Upper lobe of left lung (tissue), 6 donors: ENCODE measurements at places on chromosomes 3 and 15. TPM values are rescaled to one million over a fixed set of nuclear protein-coding genes. Genes with fewer than 3 reads are reported as not detected.
A peak's percentile ranks its signal among the peaks of the same experiment; 100 is the strongest.

- H3K27ac ChIP-seq: peak overlapping the region; percentile 69
- DNase-seq: peak; percentile 17
- H3K4me3 ChIP-seq: no peak overlapping the region
- peaks cover 7% of the 10 kb centered on the region for H3K4me1 ChIP-seq
These were observed 3.4 kb upstream of the COL7A1 start for GRCh38 chr3:48598323-48599076.

DNAH12 gene
- 10.0 TPM for total RNA-seq

STRIT1 gene
- total RNA-seq: 2.1 TPM

- no peaks in the 10 kb centered on the region for H3K27me3 ChIP-seq
- H3K36me3 ChIP-seq: no peaks in the 10 kb centered on the region
- no peak overlapping the region for H3K4me3 ChIP-seq
These were observed 19.1 kb upstream of the RIOX2 start for GRCh38 chr3:97991293-97991682.

DNA sequence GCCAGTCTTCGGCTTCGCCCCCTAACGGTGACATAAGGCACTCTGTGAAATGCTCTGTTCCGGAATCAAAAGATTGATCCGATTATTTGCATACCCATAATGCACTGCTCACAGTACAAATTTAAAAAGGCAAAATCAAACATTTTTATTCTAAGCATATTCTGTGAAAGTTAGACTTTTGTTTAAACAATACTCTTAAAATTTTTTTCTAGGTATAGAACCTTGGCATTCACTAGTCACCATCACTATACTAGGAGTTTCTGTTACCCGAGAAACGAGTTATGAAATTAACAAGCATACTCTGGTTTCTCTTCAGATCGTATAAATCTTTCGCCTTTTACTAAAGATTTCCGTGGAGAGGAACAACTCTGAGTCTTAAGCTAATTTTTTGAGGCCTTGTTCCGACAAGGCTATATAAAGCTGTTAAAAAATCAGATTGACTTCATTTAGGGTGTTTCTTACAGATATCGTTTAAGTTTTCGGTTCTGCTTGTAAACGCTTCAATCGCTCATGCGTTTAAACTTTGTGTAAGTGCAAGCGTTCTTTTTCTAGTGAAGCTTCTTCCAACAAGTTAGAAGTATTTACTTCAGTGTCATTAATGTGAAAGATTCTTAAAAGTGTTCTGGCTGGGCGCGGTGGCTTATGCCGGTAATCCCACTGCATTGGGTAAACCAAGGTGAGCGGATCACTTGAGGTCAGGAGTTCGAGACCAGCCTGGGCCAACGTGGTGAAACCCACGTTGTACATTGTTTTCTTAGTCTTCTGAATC lies at the start of gene RNU5B-1:
TSS of gene RNU5B-1 (plus strand) at position 297 of the 769 bp plus-strand sequence.
- peak within 1 kb of the TSS; percentile 88 for H3K27ac ChIP-seq
- peaks cover 16% of the 10 kb centered on the region for H3K4me1 ChIP-seq
- H3K4me3 ChIP-seq: peak within 1 kb of the TSS; percentile 48
- H3K27me3 ChIP-seq: no peaks in the 10 kb centered on the region
- H3K36me3 ChIP-seq: no peaks in the 10 kb centered on the region

GRCh38 chr3:3089017-3089416 lies 21.2 kb downstream of the IL5RA start:
- no peak overlapping the region for H3K27ac ChIP-seq
- H3K27me3 ChIP-seq: no peaks in the 10 kb centered on the region
- H3K4me3 ChIP-seq: no peak overlapping the region
- no peaks in the 10 kb centered on the region for H3K36me3 ChIP-seq
- H3K4me1 ChIP-seq: no peaks in the 10 kb centered on the region

DNA sequence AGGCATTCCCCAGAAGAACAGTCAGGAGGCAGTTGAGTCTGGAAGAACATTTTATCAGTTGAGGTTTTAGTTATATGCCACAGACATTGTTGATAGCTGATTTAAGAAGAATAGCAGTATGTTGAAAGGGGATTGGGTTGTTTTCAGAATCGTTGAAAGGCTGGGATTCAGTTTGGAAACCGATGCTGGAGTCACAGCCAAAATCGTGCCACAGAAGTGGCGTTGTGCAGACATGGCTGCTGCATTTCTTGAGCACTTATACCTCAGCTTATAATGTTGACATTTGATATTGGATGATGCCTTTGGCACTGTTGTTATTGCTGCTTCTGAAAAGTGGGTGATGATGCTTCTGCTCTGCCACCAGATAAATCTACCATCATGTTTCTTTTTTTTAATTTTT lies 16.1 kb downstream of the SLMAP start:
- no peaks in the 10 kb centered on the region for H3K27me3 ChIP-seq
- H3K4me1 ChIP-seq: no peaks in the 10 kb centered on the region
- H3K27ac ChIP-seq: no peak overlapping the region

GRCh38 chr3:106125321-106125720 lies 256.5 kb upstream of the CBLB start:
- H3K27me3 ChIP-seq: no peaks in the 10 kb centered on the region
- no peaks in the 10 kb centered on the region for H3K4me1 ChIP-seq
- no peaks in the 10 kb centered on the region for H3K36me3 ChIP-seq
- no peak overlapping the region for H3K4me3 ChIP-seq
- DNase-seq: no peak
- H3K27ac ChIP-seq: no peak overlapping the region

DNA sequence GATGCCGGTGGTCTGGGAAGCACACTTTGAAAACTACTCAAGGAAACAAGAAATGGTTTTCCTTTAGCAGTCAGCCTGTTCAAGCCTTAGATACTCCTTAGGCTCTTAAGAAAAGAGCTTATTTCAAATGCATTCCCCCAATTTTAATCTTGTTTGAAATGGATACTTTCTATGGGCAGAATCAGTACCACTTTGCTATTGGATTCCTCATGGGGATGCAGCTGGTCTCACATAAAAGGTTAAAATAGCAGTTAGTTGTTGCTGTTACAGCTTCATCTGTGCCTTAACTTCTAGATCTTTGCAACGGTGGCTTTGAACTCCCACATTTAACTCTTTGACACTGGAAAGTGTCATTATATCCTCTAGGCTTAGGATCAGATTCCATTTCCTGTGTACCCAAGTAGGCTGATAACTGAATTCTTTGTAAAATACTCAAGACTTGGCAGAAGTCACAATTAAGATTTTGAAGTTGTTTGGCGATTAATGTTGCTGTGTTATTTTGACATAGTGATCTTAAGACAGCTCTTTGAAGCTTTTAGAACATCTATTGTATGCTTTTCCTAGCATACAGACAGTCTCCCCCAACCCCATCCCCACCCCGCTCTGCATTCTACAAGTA lies 2.2 kb downstream of the THBS1 start:
- H3K4me3 ChIP-seq: peak overlapping the region; percentile 27
- H3K27me3 ChIP-seq: no peaks in the 10 kb centered on the region
- H3K36me3 ChIP-seq: no peaks in the 10 kb centered on the region
- no peak for DNase-seq
- H3K4me1 ChIP-seq: peaks cover 33% of the 10 kb centered on the region
- peak overlapping the region; percentile 89 for H3K27ac ChIP-seq

DNA sequence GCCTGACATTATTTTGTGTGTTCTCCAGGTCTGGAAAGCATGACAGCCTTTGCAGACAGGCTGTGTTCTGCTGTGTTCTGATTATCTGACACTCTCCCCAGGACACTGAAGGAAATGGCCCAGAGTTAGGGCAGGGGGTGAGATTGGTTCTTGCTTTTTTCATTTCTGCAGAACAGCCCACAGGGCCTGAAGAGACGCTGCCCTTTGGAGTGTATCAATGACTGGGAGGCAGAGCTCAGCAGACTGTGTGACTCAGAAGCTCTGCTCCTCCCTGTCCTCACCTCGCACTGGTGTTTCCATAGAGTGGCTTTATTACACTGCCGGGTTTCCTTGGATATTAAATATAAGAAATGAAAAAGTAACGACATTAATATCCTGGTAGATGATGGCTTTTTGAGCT lies 523.6 kb downstream of the NTRK3 start:
- H3K4me3 ChIP-seq: no peak overlapping the region
- H3K36me3 ChIP-seq: no peaks in the 10 kb centered on the region

GRCh38 chr3:190534386-190534785 lies 20.5 kb downstream of the IL1RAP start:
- DNase-seq: no peak
- no peak overlapping the region for H3K4me3 ChIP-seq
- H3K27ac ChIP-seq: no peak overlapping the region

ATP13A5 gene
- total RNA-seq: 2.1 TPM

DNA sequence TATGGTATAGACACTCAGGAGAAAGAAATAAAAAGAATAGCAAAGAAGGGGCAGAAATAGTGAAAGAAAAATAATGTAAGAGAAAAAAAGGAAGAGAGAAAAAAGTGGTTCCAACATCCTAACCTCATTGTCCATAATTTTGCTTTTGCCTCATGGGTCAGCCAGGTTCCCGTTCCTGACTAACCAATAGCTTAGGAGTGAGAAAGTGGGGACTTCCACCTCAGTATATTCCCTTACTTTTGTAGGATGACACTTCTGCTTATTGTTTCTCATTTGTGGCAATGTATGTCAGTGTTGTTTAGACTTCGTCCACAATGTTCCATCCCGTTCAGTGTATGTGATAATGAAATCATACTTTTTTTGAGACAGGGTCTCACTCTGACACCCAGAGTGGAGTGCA lies 9.3 kb upstream of the SLC12A8 start:
- DNase-seq: no peak
- H3K27me3 ChIP-seq: no peaks in the 10 kb centered on the region
- peaks cover under 1% of the 10 kb centered on the region for H3K36me3 ChIP-seq
- no peaks in the 10 kb centered on the region for H3K4me1 ChIP-seq
- H3K27ac ChIP-seq: no peak overlapping the region
- H3K4me3 ChIP-seq: no peak overlapping the region

DNA sequence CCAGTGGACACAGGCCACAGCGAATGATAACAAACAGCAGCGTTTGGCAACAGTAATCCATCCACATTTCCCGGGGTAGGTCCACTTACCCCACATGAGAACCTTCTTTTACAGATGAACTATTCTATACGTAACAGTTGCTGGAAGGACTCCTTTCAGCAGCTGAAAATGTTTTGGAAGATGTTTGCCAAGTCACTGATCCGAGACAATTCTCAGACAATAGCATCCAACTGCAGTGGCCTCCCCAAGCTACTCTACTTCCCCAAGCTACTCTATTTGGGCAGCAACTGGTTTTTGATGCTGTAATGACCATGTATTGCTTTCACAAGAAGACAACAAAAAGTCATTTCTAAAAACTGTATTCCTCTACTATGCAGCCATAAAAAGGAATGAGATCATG lies 87.5 kb downstream of the ADAMTS17 start:
- no peaks in the 10 kb centered on the region for H3K36me3 ChIP-seq
- no peak overlapping the region for H3K4me3 ChIP-seq
- no peaks in the 10 kb centered on the region for H3K27me3 ChIP-seq
- H3K4me1 ChIP-seq: no peaks in the 10 kb centered on the region

DNA sequence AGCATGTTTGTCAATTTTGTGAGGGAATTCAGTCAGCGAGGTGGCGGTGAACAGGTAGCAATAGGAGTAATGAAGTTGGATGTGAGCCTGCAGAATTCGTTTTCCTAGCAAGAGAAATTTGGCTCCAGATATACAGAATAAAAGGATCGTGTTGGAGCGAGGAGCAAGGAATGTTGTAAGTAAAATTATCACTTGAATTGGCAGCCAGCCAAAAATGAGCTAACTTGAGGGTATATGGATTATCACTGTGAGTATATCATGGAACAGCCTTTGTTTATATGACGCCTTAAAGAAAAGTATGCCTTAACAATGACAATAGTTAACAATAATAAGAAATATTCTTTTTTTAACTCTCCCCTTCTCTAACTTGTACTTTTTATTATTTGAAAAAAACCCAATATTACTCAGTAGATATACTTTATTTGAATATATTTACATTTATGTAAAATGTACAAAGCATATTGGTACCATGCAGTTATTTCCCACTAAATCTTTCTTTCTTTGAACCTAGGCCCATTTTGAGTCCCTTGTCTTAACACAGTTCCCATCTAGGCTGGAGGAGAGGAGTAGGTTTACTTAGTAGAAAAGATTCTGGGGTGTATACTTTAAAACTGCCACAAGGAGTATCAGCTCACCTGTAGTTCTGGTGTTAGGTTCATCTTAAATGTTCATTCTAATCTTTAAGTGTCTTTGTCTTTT lies 29.3 kb downstream of the EPHA6 start:
- H3K27ac ChIP-seq: no peak overlapping the region
- H3K36me3 ChIP-seq: no peaks in the 10 kb centered on the region
- no peaks in the 10 kb centered on the region for H3K27me3 ChIP-seq
- no peak for DNase-seq
- H3K4me1 ChIP-seq: no peaks in the 10 kb centered on the region

UNC13C gene
- 0.15 TPM for total RNA-seq

DNA sequence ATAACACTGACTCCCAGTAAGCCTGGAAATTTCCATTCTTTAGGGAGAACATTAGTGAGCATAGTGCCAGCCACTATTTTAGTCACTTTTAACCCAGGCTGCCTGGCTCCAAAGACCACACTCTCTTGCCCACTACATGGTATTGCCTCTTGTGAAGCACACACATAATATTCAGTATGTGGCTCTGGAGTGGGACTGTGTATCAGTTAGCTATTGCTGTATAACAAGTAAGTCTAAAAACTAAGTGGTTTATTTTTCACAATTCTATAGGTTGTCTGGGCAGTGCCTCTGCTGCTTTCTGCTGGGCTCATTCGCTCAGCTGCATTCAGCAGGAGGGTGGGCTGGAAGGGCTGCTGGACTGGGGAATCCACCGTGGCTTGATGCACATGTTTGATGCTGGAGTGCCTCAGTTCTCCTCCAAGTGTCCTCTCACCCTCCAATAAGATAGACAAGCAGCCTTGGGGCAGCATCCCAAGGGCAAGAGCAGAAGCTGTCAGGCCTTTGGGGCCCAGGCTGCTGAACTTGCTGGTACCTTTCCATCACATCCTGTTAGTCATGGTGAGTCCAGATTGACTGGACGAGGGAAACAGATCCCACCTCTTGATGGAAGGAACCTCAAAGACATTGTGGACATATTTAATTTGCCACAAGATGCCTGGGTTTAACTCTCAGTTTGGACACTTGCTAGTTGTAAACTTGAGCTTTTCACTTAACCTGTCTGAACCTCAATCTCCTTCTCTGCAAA lies 66.6 kb upstream of the TLE3 start:
- DNase-seq: no peak
- no peaks in the 10 kb centered on the region for H3K36me3 ChIP-seq
- no peak overlapping the region for H3K4me3 ChIP-seq
- no peak overlapping the region for H3K27ac ChIP-seq

VIPR1 gene
- total RNA-seq: 262 TPM

ST8SIA2 gene
- not detected for total RNA-seq
